ENCODE measurements at places on chromosomes 5 and 9.

GRCh38 chr9:18905028-18905882, 127.8 kb downstream of the SAXO1 start:
- DNase-seq, result no peak

DNA sequence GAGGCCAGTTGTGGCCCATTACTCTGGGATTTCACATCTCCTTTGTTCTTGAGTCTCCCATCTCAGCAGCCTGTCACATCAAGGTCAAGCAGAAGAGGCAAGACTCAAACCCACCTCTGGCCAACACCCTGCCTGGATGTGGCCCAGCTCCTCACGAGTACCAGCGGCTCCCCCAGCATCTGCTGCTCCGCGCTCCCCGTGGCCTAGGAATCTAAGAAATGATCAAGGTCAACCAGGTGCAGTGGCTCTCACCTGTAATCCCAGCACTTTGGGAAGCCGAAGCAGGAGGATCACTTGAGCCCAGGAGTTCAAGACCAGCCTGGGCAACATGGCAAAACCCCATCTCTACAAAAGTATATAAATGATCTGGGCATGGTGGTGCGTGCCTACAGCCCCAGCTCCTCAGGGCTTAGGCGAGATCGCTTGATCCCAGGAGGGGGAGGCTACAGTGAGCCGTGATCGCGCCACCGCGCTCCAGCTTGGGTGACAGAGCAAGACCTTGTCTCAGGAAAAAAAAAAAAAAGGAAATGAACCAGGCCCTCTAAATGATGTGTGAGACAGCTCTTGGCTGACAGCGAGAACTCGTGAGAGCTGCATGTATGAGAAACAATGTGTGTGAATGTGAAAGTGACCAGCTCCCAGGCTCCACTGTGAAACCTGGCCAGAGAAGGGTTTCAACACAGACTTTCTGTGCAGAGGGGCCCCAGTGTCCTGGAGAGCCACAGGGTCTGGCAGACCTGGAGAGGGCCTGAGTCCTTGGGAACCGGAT, 61.6 kb upstream of the ANGPTL2 start:
- no peak for DNase-seq

GRCh38 chr9:16150501-16150900, 597.7 kb downstream of the CCDC171 start:
- no peak for DNase-seq

DNA sequence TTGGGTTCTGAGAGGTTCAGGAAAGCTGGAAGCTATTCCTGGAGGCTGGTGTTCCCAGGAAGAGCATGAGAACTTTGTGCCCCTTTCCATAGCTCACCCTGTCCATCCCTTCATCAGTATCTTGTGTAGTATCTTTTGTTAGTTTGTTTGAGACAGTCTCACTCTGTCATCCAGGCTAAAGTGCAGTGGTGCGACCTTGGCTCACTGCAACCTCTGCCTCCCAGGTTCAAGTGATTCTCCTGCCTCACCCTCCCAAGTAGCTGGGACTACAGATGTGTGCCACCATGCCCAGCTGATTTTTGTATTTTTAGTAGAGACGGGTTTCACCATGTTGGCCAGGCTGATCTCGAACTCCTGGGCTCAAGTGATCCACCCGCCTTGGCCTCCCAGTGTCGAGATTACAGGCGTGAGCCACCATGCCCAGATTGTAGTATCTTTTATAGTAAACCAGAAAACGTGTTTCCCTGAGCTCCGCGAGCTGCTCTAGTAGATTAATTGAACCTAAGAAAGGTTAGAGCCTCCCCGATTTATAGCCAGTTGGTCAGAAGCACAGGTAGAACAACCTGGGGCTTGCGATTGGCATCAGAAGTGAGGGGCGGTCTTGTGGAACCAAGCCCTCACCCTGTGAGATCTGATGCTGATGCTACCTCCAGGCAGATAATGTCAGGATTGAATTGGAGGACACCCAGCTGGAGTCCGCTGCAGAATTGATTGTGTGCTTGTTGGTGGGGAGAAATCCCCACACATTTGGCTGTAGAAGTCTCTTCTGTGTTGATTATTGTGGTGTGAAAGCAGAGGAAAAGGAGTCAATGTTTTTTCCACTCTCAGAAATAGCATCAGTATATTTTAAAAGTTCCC, 32.3 kb downstream of the ATP6V0E1 start:
- DNase-seq, result no peak

- no peak for DNase-seq
Measured at GRCh38 chr5:132223861-132224260, 3.8 kb downstream of the P4HA2 start.

- DNase-seq, result no peak
Measured at GRCh38 chr5:149005077-149005892, 57.6 kb downstream of the SH3TC2 start.

GRCh38 chr5:1722877-1723276, 76.8 kb downstream of the MRPL36 start:
- DNase-seq, result no peak

DNA sequence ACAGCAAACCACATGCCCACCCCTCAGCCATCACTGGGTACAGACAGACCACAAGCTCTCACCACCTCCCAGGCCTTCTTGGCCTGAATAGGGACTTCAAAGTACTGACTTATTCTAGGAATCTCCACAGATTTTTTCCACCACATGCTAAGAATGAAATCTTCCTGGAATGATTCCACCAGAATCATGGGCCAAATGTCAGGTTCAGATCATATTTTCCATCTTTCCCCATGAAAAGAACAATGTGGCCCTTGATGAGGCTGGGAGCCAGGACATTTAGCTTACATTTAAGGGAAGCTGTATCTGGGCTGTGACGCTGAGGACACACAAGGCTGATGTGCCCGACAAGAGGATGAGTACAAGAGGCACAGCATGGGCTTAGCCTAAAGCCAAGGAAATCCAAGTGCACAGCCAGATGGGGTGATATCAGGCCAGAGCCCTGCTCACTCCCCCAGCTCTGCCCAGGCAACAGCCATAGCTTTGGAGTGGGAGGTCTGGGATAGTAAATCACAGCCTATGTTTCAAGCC, 28.1 kb downstream of the ACSL6 start:
- no peak for DNase-seq

DNA sequence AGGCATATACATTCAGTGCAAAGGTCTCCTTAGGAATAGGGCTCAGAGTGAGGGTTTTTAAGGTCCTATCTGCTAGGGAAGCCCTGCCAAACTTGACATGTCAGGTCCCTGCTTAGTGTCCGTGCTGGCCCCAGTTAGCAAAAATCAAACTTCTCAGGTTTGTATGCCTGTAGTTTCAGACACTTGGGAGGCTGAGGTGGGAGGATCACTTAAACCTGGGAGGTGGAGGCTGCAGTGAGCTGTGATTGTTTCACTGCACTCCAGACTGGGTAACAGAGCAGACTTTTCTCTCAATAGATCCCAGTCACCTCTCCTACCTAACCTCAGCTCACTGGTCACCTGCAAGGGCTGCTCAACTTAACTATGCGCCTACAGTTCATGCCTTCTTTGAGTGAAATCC, 18.7 kb upstream of the TMEM245 start:
- DNase-seq, result no peak

DNA sequence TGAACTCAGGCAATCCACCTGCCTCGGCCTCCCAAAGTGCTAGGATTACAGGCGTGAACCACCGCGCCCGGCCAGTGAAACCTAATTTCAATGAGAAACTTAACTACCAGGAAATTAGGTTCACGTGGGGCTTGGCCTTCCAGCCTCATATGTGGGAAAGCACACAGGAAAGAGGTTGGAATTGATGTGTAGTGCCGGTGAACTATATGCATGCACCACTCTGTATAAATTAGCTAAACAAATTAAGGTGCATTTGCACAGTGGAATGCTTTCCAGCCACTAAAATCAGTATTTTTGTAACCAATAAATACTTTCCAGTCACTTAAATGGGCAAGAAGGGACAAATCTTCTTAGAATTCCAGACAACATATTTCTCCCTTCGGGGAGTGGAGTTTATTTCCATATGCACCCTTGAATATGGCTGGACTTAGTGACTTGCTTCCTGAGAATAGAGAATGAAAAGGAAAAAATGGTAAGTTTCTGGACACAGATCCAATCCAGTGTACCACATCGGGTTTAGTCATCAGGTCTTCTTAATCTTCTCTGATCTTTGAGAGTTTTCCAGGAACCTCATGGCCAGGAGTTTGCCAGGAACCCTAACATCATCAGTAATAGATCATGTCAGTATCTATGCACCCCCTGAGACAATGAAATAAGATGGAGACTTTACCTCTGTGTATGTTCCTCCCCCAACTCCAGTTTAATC, 24.9 kb downstream of the ATOX1 start:
- no peak for DNase-seq

- no peak for DNase-seq
Measured at GRCh38 chr9:23731353-23731752, 94.7 kb downstream of the ELAVL2 start.

GRCh38 chr9:116027951-116028350, 125.6 kb upstream of the PAPPA start:
- no peak for DNase-seq
